ENCODE measurements at places on chromosomes 12 and 14.
A peak's percentile ranks its signal among the peaks of the same experiment; 100 is the strongest.

DNA sequence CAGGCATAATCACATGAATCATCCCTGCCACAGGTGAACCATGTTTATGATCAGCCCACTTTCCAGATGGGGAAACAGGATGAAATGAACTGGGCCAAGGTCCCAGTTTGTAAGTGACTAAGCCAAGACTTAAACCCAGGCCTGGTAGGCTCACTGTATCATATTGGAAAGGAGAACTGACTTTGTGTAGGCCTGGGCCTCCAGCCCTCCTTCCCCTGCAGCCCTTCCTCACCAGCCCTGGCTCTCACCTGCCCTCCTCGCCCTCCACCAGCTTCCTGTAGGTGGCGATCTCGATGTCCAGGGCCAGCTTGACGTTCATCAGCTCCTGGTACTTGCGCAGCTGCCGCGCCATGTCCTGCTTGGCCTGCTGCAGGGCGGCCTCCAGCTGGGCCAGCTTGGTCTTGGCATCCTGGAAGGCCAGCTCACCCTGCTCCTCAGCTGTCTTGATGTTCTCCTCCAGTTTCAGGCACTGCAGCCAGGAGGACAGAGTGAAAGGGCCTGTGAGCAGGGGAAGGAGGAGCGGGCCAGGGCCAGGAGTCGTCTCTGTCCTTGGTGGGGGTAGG is 19.8 kb downstream of the KRT80 start:
- no peak for DNase-seq

- DNase-seq, result no peak
Measured at GRCh38 chr14:90319634-90320541, 11.9 kb downstream of the NRDE2 start.

DNA sequence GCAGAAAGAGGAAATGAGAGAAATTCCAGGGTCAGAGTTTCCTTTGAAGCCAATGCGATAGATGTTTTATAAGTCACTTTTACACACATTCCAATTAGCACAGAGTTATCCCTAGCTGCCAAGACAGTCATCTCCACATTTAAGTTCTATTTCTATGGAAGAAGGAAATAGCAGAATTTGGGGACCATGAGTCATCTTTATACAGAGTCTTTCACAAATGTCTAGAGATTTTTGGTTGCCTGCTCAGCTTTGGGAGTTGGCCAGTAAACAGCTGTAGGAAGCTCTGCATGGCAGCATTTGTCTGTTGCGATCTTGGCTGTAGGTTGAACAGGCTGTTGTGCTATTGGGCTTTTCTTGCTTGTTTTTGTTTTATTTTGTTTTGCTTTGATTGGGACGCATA is 884.3 kb downstream of the GALC start:
- peak; percentile 86 for DNase-seq

DNA sequence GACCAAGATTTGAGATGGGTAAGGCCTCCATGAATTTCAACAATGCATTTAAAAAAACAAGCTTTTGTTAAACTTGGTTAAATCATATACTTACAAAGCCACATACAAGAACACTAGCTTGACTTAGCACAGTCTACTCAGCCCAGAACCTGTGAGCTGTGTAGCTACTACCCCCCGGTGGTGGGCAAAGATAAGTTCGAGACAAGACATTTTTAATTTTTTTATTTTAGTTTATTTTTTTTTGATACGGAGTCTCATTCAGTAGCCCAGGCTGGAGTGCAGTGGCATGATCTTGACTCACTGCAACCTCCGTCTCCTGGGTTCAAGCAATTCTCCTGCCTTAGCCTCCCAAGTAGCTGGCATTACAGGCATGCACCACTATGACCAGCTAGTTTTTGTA is 3.7 kb upstream of the NECAP1 start:
- peak; percentile 80 for DNase-seq

- peak; percentile 2 for DNase-seq
Measured at GRCh38 chr12:42977451-42978230, 388.1 kb upstream of the PRICKLE1 start.

Data from A673 (cell line).